ENCODE measurements at places on chromosomes 3 and 15. TPM values are rescaled to one million over a fixed set of nuclear protein-coding genes. Genes with fewer than 3 reads are reported as not detected.
A peak's percentile ranks its signal among the peaks of the same experiment; 100 is the strongest.

UBAP1L gene
- 5.2 TPM for total RNA-seq

DNA sequence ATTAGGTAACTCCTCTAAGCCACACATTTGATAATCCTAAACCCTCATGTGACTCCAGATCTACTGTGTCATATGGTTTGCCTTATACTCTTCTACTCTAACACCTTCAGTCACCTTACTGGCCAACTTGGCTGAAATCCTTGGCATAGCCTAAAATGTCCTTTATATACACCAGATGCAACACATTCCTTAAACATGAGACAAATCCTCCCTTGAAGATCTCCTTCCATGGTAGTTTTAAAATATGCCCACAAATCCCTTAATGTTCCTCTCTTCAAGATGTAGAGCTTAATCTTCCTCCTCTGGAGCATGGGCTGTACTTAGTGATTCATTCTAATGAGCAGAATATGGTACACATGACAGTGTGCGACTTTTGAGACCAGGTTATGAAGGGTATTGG, 238.9 kb downstream of the SUCLG2 start:
- DNase-seq, result no peak

GRCh38 chr15:56837273-56837672, 81.2 kb upstream of the TCF12 start:
- DNase-seq, result no peak

DNA sequence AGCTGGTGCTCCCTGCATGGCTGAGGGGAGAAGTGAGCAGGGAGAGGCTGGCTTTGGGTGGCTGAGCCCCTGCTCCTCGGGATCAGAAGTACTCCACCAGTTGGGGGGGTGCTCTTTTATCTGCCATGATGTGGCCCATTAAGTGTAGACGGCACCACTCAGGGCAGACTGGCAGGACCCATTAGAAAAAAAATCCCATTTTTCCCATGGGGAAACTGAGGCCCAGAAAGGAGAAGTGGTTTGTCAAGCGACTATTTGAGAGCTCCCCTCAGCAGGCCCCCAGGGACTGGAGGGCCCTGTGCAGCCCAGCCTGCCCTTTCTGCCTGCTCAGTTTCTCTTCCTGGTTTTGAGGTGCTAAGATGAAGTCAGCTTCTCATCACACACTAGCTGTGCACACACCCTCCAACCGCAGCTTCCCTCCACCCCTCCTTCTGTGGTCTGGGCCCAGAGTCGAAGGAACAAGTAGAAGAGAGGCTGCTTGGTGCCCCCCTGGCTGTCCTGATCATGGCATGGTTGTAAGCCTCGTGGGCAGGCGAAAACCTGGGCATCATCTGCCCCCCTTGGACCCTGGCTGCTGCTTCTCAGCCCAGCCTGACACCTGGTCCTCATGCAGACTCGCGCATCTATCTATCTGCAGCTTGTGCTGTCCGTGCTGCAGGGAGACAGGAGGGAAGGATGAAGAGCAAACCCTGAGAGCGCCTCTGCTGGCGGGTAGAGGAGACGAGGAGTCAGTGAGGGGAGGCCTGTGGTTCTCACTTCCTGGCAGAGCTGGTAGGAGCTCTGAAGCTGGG, 5.6 kb downstream of the CSK start:
- peak; percentile 54 for DNase-seq

- DNase-seq, result no peak
Measured at GRCh38 chr3:17431004-17431403, 311.4 kb downstream of the TBC1D5 start.

RNU5B-1 gene
- total RNA-seq, result 20.3 TPM

CD86 gene
- 0.24 TPM for total RNA-seq

DNA sequence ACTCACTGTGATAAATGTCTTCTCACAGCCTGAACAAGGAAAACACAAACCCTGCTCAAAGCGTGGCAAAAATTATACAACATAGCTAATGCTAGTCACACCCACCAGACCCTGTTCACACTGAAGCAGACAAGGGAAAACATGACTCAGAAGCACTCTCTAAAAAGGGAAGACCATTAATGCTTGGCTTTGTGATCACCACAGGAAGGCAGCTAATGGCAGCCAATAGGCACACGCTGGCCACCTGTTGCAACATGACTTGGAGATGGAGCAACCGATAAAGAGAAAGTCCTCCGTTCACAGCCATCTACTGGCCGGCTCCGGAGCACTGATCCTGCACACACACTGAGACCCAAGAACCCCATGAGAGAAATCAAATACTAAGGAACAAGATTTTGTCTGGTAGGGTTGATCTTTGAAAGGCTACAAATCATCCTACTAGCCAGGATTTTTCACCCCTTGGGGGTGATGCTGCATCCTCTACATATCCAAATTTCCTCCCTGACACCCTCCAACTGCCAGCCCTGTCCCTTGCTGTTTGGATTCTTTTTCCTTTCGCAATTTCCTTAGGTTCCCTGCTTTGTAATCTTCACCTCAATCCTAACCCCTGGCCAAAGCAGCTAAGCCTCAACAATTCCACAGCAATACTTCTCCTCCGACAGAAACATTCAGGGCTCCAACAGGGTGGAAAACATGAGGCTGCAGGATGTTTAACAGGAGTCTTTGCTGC, 3.2 kb downstream of the ZXDC start:
- peak; percentile 89 for DNase-seq

IGSF10 gene
- total RNA-seq, result 0.24 TPM

DNA sequence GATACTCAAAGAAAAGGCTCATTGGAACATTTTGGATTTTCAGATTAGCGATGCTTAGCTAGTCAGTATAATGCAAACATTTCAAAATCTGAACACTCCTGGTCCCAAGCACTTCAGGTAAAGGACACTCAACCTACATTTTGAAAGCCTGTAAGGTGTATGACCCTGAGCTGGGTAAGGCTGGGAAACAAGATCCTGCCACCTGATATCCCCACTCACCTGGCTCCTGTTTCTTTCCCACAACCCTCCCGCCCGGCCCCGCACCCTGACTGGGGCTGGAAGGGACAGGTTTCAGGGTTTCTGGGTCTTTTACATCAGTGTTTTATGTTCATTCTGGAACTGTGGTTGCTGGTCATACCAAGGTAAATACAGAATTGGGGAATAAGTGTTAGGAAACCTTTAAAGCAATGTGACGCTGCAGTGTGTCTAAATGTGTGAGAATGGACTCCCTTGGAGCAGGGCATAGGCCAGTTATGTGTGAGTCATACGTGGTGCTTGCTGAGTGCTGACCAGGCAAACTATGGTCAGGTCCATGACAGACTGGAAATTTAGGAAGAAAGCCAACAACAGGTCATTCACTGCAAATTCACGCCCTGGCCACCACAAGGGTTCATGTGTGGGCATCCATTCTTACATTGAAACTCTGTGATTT, 22.9 kb downstream of the CTXND1 start:
- peak; percentile 24 for DNase-seq

GRCh38 chr3:113287803-113288648, 76.7 kb downstream of the BOC start:
- DNase-seq, result peak; percentile 62

ROBO1 gene
- 33.9 TPM for total RNA-seq

DNA sequence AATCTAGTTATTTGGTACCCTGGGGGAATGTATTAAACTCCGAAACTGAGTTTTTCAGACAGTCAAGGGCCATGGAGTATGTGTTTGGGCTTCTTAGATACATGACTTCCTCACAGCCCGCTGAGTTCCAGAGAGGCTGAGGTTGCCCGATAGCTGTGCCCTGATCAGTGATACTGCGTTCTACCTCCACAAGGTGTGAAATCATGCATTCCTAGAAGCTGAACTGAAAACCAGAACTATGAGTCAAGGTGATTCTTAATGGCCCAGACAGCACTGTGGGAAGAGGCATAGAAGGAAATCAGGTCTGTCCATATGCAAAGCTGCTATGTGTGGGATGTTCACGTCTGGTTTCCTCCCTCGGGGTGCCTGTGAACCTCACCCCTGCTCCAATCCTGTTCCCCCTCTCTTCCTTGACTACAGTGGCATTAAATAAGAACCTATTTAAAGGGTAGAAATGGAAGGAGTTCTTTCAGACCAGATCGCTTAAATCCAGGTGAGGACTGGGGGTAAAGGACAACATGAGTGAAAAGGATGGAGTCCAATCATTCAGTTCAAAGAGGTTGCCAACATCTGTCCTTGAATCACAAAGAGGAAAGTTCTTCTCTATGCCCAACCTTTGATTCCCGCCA, 74.3 kb downstream of the MYO1E start:
- DNase-seq, result peak; percentile 81

GRCh38 chr15:65980824-65981456, 111.6 kb downstream of the RAB11A start:
- DNase-seq, result peak; percentile 84

DNA sequence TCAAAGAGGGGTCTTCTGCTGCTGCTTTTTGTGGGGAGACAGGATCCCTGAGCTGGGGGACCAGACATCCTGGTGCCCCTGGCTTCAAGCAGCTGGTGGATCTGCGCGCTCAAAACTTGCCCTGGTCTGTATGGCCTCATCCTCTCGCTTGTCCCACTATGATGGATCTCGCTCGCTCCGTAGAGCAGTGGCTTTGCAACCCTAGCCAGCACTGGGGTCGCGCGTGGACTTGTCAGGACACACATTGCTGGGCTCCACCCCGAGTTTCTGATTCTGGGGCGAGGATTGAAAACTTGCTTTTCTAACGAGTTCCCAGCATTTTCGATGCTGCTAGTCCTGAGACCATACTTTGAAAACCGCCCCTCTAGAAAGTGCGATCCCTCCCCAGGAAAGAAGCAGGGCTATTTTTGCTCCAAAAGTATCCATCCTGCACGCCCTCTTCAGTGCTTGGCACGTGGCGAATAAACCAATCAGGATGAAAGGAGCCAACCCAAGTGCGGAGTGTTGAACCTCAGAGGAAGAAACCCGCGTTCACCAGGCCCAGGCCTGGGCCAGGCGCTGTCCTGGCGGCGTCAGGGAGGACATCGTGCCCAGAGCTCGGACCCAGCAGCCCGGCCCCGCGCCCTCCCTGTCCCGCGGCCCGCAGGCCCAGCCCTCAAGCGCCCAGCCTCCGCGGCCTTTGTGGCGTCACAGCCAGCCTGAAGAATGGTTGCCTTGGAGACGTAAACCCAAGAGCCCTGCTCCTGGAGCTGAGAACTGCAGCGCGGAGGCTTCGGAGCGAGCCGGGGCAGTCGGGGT, at the start of gene CFAP100:
Gene CFAP100, plus strand, starts transcription at position 731 of the 798 bp plus-strand sequence. CDS start 1,092 bp downstream, outside the sequence.
- no peak for DNase-seq

- no peak for DNase-seq
Measured at GRCh38 chr3:57074135-57074534, 13.7 kb downstream of the SPATA12 start.

GRCh38 chr3:195546130-195546560, 3.0 kb upstream of the PPP1R2 start:
- peak; percentile 62 for DNase-seq

RAMAC gene
- total RNA-seq, result 34.5 TPM

DNA sequence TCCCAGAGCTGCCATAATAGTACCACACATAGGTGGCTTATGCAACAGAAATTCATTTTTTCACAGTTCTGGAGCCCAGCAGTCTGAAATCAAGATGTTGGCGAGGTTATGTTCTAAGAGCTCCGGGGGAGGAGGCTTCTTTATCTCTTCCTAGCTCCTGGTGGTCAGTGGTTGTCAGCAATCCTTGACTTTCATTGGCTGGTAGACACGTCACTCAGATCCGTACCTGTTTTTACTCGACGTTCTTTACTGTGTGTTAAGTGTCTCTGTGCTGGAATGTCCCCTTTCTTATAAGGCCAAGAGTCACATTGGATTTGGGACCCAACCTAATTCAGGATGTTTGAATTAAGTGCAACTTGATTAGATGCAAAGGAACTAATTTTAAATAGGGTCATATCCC, 218.5 kb upstream of the CNTN3 start:
- DNase-seq, result no peak

DNA sequence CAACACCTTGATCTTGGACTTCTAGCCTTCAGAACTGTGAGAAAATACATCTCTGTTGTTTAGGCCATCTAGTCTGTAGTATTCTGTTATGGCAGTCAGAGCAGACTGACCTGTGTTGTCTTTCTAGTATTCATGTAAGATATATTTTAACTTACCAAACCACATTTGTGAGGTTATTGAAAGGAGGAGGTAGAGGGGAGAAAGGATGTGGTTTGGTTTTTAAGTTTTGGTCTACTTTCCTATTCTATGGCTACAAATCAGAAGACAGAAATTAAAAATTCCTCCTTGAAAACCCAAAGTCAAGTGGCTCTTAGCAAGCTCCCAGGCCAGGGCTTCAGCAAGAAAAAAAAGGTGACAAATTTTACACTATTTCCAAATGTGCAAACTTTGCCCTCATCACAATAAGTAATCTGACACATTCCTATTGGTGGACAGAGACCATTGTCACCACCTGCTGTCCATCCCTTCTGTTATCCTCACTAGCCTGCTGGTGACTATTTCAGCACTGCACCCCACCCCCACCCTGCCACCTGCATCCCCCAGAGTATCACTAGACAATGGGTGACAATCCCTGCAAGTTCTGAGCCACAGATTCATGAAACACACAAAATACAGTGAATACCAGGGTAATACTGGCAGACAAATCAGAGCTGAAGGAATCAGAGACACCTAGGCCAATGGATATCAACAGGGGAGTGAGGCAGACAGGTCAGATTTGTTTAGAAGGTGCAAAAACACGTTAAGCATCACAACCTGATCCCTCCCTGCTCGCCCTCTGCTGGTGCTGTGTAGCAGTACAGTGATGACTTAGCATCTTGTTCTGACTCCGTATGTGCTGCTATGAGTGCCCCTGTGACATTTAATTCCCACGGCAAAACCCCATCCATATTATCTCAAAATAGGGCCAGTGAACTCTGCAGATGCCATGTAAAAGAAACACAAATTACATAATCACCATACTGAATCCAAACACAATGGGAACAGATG, 79.0 kb upstream of the DCLK3 start:
- peak; percentile 42 for DNase-seq

MME gene
- 14.4 TPM for total RNA-seq

DNA sequence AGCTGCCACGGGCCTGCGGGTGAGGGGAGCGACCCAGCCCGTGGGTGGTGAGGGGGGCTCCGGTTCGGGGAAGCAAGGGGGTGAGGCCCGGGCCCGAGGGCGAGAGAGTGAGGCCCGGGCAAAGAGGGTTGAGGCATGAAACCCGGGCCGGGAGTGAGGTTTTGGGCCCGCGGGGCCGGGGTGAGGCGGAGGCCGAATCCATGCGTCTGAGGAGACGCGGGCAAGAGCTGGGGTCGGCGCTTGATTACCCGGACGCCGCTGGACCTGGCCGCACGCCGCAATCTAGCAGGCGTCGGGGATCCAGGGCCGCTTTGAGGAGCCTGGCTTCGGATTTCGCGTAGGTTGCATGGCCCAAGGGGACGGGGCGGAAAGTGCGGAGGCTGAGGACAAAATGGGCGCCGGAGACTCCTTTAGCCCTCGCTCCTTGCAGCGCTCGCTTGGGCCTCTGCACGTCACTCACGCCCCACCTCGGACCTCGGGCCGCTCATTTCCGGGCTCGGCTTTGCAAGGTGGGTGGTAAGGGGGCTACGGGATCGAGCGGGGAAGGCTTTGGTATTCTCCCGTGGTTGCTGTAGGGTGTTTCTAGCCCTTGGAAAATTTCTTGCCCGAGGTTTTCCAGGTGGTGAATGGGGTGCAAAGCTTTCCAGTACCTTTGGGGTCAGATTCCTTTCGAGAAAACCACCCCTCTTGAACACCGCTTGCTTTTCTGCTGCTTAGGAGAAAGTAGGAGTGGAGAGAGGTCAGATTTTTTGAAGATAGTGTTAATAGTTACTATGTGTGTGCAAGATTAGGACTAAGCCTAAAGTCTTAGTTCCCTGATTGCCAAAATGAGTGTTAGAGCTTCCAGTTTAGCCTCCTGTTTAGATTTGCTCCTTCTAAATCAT, 827 bp downstream of the SLC25A36 start:
- DNase-seq, result peak; percentile 79

PP2D1 gene
- not detected for total RNA-seq

CACNA2D3 gene
- total RNA-seq, result not detected
